ENCODE measurements at places on chromosomes 7 and 10.

DNA sequence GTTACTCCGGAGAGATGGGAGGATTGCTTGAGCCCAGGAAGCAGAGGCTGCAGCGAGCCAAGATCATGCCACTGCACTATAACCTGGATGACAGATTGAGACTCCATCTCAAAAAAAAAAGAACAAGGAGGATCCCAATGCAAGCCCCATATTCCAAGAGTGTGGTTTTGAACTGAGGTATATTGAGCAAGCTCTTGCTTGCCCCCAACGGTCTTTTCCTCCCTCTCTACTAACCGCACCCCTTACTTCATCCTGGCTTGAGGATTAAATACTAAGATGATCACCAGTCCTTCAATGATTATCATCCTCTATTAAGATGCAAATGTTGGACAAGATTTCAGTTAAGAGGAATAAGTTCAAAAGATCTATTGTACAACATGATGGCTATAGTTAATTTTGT is 12.5 kb upstream of the SRGN start:
- DNase-seq = no peak

DNA sequence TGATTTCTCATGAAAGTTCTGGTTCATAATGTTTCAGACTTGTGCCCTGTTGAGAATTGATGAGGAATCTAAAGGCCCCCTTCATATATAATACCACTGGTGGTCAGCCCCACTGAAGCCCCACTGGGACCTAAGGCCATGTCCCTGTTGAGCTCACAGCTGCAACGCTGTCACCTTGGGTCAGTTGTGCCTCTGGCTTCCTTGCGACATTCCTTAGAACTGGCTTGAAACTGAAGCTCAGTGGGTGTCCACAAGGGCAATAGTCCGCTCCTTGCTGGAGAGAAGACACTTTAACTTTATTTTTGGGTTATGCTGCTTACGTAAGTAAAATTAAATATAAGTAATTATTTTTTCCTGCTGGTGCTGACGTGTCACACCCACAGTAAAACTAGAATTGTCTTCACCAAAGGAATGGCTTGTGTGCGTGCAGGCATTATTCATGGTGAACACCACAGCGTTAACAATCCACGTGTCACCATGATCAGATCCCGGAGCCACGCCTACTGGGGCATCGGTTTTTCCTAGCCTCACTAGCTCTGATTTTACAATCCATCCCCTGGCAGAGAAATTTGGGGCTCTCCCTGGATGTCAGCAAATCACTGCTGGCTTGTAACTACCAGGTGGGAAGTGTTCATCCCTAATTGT is 66.5 kb downstream of the BICC1 start:
- DNase-seq = no peak

GRCh38 chr7:88042157-88042556 is 108.1 kb downstream of the ADAM22 start:
- DNase-seq = no peak

GRCh38 chr7:45114926-45115325 is 3.4 kb upstream of the TBRG4 start:
- DNase-seq = no peak

DNA sequence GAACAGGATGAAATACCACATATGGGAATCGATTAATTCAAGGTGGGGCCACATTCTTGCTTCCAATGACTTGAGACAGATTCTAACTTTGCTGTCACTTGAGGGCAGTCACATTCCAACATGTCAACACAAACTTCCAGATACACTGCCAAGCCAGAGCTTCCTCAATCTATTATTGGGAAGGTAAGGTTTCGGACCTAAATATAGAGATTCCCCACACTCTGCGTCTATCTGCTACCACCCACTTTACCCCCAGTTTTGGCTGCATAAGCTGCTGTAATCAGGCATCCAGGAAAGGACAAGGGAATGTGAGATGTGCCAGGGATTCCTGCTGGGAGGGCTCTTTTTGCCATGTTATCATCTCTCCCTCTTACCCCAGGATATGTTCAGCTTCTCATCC is 20.5 kb upstream of the DGKI start:
- DNase-seq = no peak
